Tracheal epithelial cell (primary cell): ENCODE measurements at places on chromosomes 1 and 21. TPM values are rescaled to one million over a fixed set of nuclear protein-coding genes. Genes with fewer than 3 reads are reported as not detected.

The IKBKE gene
- total RNA-seq, result 4.0 and 15.2 TPM in 2 replicates

The CAPN2 gene
- 286 and 299 TPM in 2 replicates for total RNA-seq

The BMP8B gene
- 0.72 and 3.0 TPM in 2 replicates for total RNA-seq

The SEMA4A gene
- 3.4 TPM in 2 replicates for total RNA-seq

The SH2D5 gene
- total RNA-seq, result 31.5 and 64.6 TPM in 2 replicates
